ENCODE measurements at places on chromosomes 5 and 9.

DNA sequence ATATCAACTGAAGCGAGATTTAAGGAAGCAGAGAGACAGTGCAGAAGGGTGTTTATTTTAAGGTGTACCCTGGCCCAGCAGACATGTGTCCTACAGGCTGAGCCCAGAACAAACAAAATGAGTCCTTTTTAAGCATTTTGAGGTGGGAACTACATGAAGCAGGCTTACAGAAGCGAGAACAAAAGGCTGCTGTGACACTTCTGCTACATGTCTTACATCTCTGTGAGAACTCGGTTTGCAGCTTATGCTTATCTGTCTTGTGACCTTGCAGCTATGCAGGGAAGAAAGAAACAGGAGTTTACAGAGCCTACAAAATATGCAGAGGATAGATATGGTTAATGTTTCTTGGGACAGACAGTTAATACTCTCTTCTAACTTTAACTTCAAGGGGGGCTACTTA lies 295.9 kb downstream of the CEMIP2 start:
- no peak for DNase-seq

DNA sequence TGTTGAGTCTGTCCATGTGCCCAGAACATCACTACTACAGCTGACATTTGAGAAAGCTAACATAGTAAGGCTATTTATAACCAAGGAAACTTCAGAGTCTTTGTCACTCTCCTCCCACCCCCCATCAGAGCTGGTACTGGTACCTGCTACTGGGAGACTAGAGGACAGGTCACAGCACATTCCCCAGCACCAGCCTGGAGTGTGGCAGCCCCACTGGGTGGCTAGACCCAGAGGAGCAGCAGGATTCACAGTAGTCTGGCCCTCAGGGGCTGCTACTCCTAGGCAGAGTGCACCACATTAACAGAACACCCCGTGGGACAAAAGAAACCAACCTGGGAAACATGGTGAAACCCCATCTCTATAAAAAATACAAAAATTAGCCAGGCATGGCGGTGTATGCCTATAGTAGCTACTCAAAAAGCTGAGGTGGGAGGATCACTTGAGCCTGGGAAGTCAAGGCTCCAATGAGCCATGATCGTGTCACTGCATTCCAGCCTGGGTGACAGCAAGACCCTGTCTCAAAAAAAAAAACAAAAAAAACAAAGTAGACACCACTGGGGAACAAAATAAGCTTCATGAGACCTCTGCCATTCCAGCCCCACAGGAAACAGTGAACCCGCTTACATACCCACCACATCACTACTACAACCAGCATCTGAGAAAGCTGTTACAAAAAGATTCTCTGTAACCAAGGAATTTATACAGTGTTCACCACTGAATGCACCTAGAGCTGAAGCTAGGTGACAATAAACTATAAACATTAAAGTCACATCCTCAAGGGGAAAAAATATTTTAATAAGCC lies 26.3 kb upstream of the PTGER4 start:
- DNase-seq = no peak

GRCh38 chr9:3510796-3511195 lies 15.0 kb downstream of the RFX3 start:
- no peak for DNase-seq

DNA sequence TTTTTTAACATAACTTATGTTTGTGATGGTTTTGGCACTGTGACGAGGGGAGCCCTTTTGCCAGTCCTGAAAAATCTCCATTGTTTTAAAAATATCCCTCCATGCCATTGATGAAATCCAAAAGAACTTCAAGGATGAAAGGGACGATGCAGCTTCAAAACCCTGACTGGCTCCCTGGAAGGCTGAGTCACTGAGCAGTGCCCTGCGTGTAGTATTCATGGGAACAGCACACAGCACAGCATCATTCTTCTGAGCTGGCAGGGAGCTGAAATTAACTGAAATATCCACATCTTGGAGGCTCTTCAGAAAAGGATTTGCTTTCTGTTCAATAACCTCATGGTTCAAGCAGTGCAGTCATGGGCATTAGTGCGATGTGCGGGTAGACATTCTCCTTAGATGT lies 29.7 kb downstream of the PDE4D start:
- DNase-seq = no peak

- no peak for DNase-seq
These were observed 205.9 kb downstream of the NSG2 start for GRCh38 chr5:174251305-174252000.

All from posterior vena cava (tissue), 2 donors.